ENCODE measurements at places on chromosomes 5 and 9.

- DNase-seq: no peak
These were observed 13.6 kb downstream of the LHX3 start for GRCh38 chr9:136191099-136191959.

- peak; percentile 68 for DNase-seq
These were observed 232.8 kb downstream of the PDE4D start for GRCh38 chr5:59660737-59661136.

DNA sequence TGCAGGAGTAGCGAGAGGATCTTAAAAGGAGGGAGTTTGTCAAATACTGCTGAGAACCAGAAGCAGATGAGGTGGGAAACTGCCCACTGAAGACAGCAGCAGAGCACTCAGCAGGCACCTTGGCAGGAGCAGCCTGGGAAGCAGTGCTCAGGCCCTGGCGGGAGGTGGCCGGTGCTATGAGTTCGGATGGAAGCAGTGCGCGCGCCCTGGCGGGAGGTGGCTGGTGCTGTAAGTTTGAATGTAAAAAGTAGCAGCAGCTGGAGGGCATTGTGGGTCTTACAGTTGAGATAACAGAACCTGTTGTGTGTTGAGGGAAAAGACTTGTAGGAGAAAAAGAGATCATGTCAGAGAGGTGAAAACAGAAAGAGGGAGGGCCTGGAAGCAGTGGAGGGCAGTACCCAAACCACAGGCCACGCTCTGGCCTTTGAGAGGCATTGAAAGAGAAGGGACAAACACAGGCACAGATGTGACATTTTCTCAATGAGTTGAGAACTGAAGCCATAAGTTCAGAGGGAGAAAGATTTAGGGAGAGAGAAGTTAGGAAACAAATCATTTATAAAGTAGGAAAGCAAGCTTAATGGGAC lies 130.9 kb downstream of the ERCC6L2 start:
- no peak for DNase-seq

DNA sequence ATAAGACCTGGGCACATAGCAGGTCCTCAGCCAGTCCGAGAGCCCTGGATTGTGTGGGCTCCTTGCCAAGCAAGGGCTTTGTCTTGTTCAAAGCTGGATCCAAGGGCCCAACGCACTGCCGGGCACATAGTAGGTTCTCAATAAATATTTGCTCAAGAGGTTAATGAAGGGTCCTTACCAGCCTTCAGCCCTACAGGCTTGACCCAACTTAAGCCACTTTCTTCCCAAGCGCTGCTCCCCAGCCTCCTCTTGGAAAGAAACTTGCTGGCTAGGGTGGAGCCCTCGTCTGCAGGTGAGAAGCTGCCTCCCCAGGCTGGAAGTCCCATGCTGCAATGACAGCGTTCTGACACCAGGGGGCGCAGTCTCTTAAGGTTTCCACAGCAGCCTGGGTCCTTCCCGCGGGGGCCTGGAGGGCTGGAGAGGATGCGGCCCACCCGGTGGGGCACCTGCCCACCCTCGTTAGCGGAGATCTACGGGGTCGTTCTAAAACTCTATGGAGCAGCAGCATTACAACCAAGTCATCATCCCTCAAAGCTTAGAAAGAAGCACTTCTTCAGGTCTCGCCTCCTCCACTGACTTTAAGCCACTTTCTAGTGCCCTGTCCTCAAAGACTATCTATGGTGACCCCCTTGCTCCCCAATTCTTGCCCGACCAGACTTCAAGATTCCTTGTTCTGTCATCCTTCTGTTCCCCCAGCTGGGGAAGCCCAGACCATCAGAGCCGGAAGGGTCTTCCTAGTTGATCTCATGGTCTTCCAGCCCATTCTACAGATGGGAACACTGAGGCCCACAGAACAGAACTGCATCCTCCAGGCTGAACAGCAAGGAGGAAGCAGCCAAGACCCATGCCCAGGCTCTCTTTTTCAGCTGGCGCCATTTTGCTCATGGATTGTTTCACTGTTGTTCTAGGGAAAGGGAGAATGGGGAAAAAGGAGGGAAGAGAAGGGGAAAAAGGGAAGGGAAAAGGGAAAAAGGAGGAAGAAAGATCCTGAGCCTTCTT lies 115.4 kb downstream of the LHX2 start:
- DNase-seq: peak; percentile 67

GRCh38 chr9:134690946-134691694 lies 49.5 kb downstream of the COL5A1 start:
- DNase-seq: no peak

- DNase-seq: no peak
These were observed 332.8 kb upstream of the KLF9 start for GRCh38 chr9:70747261-70747718.

GRCh38 chr9:70010015-70010414 lies 33.6 kb upstream of the MAMDC2 start:
- no peak for DNase-seq

- no peak for DNase-seq
These were observed 943.8 kb downstream of the NR2F1-AS1 start for GRCh38 chr5:92637247-92637646.

GRCh38 chr9:20518737-20519136 lies 103.6 kb downstream of the MLLT3 start:
- no peak for DNase-seq

- peak; percentile 47 for DNase-seq
These were observed 139.4 kb downstream of the GNAQ start for GRCh38 chr9:77892171-77892570.

GRCh38 chr9:75718677-75719076 lies 171.8 kb upstream of the PCSK5 start:
- no peak for DNase-seq

GRCh38 chr5:136750224-136750862 lies 385.0 kb upstream of the TRPC7 start:
- no peak for DNase-seq

- no peak for DNase-seq
These were observed 645.8 kb upstream of the EDIL3 start for GRCh38 chr5:85030316-85031084.

- no peak for DNase-seq
These were observed 8.3 kb downstream of the SLC25A48 start for GRCh38 chr5:135842737-135843136.

DNA sequence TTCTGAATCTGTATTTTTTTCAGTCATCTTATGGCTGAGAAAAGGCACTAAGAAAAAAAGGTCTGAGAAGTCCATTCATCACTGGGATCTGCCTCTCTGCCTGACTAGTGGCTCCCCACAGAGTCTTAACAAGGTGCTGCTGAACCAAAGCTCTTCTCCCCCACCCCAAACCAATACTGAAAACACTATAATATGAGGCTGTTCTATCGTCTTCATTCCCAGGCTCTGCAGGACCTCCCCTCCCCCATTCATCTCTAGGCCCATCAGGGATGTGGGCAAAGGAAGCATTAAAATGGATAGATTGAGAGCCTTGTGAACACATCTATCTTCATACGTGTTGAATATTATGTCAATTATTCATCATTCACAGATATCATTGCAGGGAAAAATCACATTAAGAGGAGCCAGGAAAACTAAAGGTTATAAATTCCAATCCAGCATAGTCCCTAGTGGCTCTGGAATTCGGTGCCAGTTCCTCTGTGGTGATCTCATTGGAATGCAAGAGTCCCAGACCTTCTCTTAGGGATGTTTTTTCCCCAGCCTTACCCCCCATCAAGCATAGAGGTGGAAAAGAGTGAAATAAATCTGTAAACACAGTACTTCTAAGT lies 44.3 kb upstream of the GPR151 start:
- DNase-seq: no peak

DNA sequence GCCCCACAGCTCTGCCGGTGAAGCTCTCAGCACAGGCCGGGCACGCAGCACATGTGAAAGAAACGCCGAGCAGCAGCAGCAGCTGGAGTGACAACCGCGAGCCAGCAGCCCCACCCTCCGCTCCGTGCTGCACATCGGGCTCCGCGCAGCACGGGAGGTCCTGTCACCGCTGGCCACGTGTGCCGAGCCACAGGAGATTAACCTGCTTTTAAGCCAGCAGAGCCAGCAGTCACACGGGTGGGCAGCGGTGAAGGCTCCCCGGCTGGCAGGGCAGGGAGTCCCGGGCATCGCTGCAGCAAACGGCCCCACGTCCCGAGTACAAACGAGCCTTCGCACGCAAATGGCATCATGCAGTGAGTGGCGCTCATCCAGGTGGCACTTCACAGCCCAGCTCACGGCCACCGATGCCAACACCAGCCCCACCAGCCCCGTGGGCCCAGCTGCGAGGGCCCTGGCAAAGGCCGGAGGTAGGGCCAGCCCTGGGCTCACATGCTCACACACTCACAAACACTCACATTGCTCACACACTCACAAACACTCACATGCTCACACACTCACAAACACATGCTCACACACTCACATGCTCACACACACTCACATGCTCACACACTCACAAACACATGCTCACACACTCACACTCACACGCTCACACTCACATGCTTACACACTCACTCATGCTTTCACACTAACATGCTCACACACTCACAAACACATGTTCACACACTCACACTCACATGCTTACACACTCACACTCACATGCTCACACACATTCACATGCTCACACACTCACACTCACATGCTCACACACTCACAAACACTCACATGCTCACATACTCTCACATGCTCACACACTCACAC lies 11.1 kb downstream of the CCDC187 start:
- DNase-seq: no peak

DNA sequence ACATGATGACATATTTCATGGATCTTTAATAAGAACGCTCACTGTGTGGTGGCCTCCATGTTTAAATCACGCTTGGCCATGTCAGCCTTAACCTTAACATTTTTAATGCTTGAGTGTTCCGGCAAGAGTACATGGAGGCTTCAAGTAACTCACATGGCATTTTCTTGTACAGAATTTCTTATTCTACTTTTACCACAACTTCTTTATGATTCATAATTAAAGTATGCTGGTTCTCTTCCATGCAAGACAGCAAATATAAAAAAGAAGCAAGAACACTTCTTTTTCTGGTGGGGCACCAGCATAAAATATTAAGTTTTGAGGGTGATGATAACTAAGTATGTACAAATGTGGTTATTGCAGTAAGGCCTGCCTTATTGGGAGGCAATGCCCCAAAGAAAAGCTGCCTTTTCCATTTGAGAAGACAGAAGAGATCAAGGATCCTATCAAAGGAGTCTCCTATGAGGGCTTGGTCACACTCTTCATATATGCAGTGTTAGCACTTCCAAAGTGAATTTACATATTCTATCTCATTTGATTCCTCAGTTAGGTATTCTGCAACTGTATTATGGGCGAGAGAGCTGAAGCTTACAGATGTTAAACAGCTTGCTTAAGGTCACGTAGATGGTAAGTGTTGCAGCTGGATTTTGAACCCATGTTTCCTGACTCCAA lies 382.7 kb upstream of the MEF2C start:
- DNase-seq: no peak

DNA sequence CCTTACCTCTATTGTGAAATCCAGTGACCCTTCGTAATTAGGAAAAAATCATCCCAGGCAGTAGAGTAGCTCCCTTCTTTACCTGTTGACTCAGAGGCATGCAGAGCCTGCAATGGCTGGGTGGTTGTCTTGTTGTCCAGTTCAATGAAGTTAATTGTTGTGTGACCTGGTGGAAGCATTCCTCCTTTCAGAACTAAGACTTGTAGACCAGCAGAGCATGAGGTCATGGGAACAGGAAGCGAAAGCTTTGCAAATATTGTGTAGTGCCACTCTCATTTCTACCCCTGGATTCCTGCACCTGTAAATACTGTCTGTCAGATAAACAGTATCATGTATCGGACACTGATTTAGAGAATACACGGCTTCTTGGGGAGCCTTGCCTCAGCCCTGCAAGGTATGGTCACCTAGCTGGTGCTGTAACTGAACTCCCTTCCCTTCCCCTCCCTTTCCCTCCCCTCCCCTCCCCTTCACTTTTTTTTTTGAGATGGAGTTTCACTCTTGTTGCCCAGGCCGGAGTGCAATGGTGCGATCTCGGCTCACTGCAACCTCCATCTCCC lies 5.7 kb upstream of the PRXL2C start:
- no peak for DNase-seq

GRCh38 chr5:147921136-147921535 lies 14.8 kb upstream of the C5orf46 start:
- no peak for DNase-seq

GRCh38 chr9:35526087-35526801 lies 36.3 kb downstream of the RUSC2 start:
- DNase-seq: no peak

GRCh38 chr5:68229416-68229815 lies 13.9 kb downstream of the PIK3R1 start:
- DNase-seq: no peak

GRCh38 chr5:9283021-9283420 lies 262.9 kb downstream of the SEMA5A start:
- DNase-seq: no peak

DNA sequence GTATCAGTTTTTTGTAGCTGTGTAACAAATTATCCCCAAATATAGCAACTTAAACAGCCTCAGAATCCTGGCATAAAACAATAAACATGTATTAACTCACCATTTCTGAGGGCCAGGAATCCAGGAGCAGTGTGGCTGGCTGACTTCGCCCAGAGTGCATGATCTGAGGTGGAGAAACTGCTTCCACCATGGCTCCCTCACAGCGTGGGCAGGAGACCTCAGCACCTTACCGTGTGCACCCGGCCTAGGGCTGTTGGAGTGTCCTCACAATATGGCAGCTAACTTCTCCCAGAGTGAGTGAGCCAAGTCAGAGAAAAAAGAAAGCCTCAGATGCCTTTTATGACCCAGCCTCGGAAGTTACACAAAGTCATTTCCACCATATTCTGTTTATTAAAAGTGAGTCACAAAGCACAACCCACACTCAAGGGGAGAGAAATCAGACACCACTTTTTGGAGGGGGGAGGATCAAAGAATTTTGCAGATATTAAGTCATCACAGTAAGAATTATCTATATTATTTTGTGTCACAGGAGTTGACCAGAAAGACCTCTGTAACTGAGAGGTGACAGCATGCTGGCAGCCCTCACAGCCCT lies 59.6 kb downstream of the TSTD2 start:
- DNase-seq: no peak

GRCh38 chr5:170740551-170741205 lies 42.8 kb upstream of the GABRP start:
- no peak for DNase-seq

DNA sequence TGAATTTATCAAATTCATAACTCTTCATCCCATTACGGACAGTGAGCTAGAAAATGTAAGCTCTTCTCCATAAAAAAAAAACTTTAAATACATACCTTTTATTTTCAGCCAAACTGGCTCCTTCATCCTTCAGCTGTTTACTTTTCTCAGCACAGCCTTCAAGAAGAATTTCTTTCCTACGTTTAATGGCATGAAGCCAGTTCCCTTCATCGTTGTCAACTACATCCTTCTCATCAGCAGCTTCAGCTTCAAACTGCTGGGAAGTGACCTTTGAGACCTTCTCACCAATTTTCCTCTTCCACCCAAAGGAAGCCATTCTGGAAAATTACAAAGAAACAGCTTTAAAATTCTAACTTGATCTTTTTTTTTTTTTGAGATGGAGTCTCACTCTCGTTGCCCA lies 9.1 kb downstream of the TTC33 start:
- no peak for DNase-seq

DNA sequence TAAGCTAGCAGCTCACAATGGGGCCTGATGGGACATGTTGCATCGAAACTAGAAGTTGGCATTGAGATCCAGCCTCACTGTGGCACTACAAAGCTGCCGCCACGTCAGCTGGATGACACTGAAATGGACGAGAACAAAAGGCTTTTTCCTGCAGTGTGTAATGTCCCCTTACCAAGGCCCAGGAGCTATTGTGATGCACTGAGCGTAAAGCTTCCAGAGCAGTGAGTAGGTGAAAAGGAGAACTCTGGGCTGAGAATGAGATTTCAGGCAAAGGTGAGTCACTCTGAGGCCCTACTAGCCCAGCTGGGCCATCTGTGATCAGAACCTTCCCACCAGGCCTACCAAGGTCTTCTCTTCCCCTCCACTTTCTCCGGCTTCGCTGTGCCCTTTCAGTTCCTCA lies 528.1 kb upstream of the KLF4 start:
- DNase-seq: no peak

Data from hematopoietic multipotent progenitor cell (in vitro differentiated cells).